ENCODE measurements at places on chromosomes 5 and 9. TPM values are rescaled to one million over a fixed set of nuclear protein-coding genes. Genes with fewer than 3 reads are reported as not detected.

The FOXD4L6 gene
- total RNA-seq = 0.09 TPM

The ARHGEF28 gene
- 7.3 TPM for total RNA-seq

The SLC34A3 gene
- not detected for total RNA-seq

The MED10 gene
- total RNA-seq = 17.7 TPM

The NEUROG1 gene
- 0.14 TPM for total RNA-seq

The CXCL14 gene
- 12.6 TPM for total RNA-seq

The RFK gene
- total RNA-seq = 17.0 TPM

The SIMC1 gene
- total RNA-seq = 5.3 TPM

The EGFLAM gene
- total RNA-seq = 24.0 TPM

DNA sequence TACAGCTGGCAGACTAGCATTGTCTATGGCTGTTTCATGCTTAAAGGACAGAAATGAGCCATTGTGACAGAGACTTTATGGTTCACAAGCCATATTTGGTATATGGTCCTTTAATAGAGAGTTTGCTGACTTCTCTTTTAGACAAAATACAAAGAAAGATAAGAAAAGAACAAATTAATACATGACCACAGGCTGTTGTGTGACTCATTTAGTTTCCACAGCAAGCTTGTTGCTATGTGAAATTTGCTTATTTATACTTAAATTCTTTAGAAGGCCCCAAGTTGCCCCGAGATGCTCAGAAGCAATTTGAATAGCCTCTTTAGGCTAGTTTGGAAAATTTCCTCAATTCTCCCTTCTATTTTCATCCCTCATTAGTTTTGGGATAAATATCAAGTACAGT is 315.3 kb upstream of the RPS23 start:
- DNase-seq = no peak
- no peak overlapping the region for H3K4me3 ChIP-seq
- H3K27ac ChIP-seq = no peak overlapping the region
- H3K4me1 ChIP-seq = no peaks in the 10 kb centered on the region
- H3K36me3 ChIP-seq = no peaks in the 10 kb centered on the region

GRCh38 chr5:176466245-176466871 is 18.2 kb downstream of the FAF2 start:
- H3K4me1 ChIP-seq = no peaks in the 10 kb centered on the region
- H3K4me3 ChIP-seq = no peak overlapping the region
- peaks cover 18% of the 10 kb centered on the region for H3K36me3 ChIP-seq
- H3K27ac ChIP-seq = no peak overlapping the region

DNA sequence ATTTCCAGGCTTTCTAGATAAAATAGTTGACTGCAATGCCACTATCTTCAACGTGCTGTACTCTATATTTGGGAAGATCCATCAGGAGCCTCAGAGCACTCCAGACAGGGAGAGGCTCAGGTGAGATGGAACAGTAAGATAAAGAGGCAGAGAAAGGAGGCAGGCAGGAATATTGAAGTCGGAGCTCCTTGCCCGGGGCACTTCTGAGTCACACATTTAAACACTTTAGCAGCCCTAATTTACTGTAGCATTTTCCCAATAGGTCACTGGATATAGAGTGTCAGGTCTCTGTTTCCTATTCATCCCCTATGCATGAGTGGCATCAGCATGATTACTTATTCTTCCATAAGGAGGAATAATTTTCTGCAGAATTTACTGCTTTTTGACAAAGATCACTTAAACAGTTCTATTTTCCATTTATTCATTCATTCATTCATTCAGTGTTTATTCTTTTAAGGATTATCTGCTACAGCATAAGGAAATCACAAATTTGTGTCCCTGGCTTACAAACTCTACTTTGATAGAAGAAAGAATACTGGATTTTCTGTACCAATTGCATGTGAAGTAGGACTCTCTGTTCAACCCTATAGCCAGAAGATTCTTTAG is 170.7 kb downstream of the MAPKAP1 start:
- DNase-seq = no peak
- no peak overlapping the region for H3K4me3 ChIP-seq
- no peaks in the 10 kb centered on the region for H3K36me3 ChIP-seq

DNA sequence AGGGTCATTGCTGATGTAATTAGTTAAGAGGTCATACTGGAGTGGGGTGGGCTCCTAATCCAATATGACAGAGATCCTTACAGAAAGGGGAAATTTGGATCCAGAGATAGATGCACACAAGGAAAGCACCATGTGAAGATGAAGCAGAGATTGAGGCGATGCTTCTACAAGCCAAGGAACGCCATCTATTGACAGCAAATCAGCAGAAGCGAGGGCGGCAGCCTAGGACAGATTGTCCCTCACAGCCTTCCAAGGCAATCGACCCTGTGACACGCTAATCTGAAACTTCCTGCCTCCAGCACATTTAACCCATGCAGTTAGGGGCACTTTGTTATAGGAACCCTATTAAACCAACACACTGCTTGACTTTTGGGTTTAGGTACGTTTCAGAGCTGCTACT is 285.1 kb upstream of the DAP start:
- no peaks in the 10 kb centered on the region for H3K36me3 ChIP-seq

DNA sequence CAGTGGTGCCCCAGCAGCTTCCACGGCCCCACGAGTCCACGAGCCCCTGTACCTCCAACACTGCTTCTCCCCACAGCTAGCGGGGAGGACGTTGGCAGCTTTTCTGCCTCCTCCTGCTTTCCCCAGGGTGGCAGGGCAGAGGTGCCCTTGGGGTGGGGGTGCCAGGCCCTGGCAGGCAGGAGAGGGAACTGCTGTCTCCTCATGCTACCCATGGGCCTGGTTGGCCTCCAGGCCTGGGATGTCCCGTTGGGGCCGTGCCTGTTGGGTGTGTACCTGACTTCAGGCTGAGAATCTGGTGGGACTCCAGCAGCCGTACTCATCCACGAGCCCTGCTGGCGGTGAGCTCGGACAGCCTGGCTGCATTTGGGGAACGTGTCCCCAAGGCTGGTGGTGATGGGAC is 27.3 kb downstream of the RXRA start:
- no peak overlapping the region for H3K4me3 ChIP-seq
- no peaks in the 10 kb centered on the region for H3K27me3 ChIP-seq
- H3K27ac ChIP-seq = no peak overlapping the region

DNA sequence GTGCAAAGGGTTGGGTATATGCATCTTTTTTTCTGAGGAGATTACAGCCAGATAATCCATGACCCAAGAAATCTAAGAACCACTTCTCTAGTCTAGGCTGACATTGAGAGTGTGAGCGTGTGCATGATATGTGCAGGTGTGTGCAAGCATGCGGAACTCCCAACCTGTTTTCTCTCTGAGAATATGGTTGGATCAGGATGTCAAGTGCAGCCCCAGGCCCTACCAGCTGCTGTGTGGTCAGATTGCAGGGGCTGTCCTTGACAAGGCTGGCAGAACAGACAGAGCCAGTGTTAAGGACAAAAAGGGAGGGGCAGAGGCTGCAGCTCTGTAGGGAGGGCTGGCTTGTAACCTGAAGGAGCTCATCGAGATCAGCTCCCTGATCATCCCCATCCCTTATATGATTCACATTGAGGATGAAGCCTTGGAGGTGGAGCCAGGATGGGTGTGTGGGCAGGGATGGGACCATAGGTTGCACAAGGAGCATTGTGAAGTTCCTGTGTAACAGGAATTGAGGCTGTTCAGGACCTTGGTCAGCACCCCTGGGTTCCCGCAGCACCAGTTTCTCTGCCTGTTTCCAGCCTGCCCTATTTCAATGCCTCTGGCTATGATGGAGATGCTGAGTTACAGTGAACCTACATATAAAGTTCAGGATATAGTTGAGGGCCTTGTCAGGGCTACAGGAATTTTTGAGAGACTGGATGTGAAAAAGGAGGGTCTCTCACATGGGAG is 52.6 kb upstream of the ARAP3 start:
- no peaks in the 10 kb centered on the region for H3K27me3 ChIP-seq
- peak; percentile 68 for DNase-seq
- no peak overlapping the region for H3K27ac ChIP-seq

DNA sequence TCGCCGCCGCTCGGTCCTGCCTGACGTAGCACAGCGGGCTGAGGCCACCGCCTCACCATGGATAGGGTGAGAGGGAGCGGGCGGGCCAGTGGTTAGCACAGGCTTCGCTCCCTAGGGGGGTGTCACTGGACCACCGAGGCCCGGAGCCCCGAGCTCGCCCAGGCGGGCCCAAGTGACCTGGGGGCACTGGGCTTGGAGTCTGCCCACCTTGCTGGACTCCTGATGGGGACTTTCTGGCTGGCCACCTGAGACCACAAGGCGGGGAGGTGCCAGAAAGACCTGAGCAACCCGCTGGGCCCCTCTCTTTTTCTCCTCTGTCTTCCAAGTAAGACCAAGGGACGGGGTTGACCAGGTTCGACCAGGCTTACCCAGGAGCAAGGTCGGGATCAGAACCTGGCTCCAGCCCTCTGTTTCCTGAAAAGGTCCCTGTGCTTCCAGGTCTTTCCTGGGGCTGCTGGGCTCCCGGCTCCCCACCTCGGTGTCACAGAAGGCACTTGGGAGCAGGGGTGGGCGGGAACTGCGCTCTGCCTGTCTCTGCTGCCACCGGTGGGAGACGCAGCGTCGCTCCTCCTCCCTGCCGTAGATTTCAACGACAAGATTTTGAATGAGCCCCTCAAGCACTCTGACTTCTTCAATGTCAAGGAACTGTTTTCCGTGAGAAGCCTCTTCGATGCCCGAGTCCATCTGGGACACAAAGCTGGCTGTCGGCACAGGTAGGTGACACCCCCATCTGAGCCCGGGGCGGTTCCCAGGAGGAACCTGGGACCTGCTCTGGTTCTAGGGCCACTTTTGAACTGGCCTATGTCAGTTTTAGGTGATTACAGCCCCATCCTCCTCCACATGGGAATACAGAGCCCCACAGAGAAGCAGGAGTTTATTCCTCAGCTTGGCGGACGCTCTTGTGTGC is 1.0 kb downstream of the MRPS2 start:
- H3K4me3 ChIP-seq = peak overlapping the region; percentile 92
- H3K4me1 ChIP-seq = peaks cover 10% of the 10 kb centered on the region
- H3K36me3 ChIP-seq = peaks cover 21% of the 10 kb centered on the region

DNA sequence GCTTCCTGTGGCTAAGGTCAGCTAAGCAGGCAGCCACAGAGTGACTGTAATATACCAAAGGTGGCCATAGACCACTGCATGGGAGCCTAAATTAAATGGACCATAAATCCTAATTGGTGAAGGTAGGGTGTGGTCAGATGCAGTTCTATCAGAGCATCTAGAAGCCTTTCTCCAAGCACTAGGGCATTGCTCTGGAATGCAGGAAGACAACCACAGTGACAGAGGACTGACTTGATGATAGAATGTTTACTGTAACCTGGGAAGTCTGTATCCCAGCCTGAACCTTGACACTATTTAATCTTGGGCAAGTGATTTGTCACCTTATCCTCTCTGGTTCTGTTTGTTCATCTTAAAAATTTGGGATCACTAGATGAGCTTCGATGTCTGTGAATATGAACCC is 2.3 kb downstream of the FBXO38 start:
- no peak for DNase-seq
- peaks cover 17% of the 10 kb centered on the region for H3K4me1 ChIP-seq
- H3K4me3 ChIP-seq = no peak overlapping the region

GRCh38 chr9:115951977-115952376 is 201.6 kb upstream of the PAPPA start:
- no peak overlapping the region for H3K27ac ChIP-seq
- no peaks in the 10 kb centered on the region for H3K36me3 ChIP-seq
- no peak for DNase-seq

Data from thymus (tissue), 14 donors.